ENCODE measurements at places on chromosomes 4 and X.

DNA sequence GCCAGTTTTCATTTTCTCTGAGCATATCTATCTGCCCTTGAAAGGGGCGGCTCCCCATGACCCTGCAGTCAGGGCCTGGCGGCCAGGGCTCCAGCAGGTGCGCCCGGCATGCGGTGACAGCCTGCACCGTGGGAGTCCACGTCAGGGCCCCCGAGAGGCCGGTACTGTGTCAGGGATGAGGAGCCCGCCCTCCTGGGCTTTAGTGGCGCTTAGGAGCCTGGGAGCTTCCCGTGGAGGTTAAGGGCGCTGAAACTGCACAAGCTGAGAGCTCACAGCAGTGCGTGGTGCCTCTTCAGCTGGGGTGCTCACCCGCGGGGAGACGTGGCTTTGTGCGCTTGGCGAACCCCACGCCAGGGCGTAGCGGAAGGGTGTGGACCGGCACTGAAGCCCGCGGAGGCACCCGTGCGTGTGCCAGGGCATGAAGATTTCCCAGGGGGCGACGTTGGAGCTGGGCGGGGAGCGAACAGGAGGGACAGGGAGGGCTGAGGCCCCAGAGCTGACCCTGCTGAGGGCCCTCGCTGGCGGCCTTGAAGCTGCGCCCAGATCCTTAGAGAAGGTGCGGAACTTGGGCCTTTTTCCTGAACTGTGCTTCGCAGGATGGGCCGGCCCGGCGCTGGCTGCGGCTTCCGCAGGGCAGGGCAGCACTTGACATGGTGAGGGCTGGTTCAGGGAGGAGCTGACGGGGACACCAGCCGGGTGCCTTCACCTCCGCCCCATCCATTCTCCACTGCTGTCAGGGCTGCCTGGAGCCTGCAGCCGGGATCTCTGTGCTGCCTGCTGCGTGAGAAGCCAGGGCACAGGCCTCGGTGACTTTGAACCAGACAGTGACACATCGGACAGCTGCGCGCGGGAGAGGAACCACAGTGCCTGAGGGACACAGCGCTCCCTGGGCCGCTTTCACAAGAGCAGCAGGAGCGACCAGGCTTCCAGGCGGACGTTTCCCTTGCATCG, 32.9 kb downstream of the HTT-AS start:
- DNase-seq: peak; percentile 14

- DNase-seq: no peak
Observed at GRCh38 chr4:45063696-45064095, 337.3 kb upstream of the GNPDA2 start.

DNA sequence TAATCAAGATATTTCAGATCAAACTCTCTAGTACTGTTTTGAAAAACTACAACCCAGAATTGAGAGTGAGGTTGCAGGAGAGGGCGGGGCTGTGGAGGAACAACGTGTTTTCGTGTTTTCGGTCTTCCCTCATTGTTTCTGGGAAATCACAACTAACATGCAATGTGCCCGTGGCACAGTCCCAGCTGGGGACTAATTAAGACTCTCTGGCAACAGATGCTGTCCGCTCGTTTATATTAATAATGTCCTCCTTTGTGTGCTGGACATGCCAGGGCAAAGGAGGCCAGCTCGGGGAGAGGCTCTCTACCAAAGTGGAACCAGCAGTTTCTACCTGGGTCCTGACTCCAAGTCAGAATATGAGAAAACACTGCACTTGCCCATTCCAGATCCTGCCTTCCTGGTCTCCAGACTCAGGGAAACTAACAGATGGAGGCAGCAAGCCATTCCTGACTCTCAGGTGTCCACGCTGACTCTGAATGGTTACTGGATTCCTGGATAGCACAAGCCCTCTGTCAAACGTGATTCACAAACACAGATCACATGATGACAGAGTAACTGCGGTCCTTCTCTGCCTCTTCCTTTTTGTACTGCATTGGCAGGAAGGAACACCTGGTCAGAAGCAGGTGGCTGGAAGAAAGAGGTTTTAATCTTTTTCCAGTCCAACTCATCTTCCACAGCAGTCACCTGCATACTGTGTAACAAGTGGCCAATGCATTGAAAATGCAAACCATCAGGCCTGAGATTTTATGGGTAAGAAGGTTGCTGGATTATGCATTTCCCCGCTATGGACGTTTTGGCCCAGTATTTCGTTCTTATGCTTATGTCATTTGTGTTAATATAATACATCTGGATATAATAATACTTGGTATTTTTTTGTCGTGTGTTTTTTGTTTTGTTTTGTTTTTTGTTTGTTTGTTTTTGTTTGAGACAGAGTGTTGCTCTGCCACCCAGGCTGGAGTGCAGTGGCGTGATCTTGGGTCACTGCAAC, 65.0 kb downstream of the COQ2 start:
- DNase-seq: no peak

DNA sequence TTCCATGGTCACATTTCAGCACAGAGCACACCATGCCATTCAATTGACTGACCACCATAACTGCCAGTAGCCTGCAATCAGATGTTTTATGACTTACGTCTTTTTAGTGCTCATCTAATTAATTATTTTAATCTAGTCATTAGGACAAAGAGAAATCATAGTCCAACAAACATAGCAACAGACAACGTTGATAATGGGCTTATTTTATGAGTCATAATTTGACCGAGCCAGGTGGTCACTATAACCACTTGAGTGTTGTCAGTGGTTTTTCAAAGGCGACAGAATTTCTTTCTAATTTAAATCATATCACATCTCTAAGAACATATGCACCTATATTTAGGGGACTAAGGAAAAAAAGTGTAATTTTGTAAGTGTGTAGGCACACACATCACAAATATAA, 1.9 kb downstream of the SEC24D start:
- DNase-seq: peak; percentile 17

DNA sequence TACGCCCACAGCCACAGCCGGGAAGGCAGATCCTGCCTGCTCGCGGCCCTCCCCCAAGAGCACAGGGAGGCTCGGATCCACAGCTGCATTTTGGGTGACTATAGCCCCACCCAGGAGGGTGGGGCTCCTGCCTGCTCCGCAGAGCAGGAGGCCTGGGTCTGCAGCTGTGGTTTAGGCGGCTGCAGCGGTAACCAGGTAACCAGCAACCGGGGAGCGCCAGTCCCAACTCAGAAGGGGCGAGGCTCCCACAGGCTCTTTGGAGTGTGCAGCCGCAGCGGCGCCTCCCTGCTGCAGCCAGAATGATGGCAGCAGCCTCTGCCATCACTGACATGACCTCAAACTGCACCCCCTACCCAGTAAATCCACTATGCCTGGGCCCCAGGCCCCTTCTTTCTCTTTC, 148.0 kb upstream of the F9 start:
- DNase-seq: no peak

- DNase-seq: no peak
Observed at GRCh38 chr4:134666640-134667039, 465.1 kb upstream of the PABPC4L start.

DNA sequence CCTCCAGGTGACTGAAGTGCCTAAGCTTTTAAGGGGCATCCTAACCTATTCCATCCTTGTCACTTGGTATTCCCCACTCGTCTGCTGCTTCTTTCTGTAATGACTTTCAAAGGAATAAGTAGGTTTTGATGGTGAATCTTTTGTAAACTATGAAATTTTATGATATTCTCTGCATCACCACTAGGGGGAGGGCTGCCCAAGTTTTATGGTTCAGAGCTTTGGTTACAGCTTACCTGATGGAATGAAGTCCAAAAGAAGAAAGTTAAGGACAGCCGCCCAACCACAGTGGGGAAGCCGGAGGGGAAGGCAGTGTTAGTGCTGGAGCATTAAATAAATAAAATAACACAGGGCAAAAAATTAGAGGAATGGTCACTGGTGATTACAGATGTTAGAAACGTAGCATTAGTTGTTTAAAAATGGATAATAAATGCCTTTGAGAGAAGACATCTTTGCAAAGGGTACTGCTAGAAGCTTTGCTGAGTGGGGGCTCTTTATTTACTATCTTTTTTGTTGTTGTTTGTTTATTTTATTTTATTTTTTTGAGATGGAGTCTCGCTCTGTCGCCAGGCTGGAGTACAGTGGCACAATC, 204.9 kb downstream of the GBA3 start:
- peak; percentile 44 for DNase-seq

DNA sequence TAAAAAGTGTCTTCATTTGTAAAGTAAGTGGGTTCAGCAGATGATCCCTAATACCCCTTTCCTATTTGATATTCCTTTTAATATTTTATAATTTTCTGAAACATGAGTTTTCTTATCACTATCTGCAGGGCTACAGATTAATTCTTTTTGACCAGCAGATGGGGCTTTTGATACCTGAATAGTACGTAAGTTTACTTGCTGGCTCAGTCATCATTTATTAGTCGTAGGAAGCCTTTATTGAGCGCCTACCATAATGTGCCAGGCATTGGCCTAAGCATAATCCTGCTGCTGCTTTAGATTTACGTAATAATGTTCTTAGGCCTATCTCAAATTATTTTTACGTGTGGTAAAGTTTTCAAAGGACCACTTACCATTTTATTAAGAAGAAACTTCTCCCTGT, 33.1 kb downstream of the OSTC start:
- DNase-seq: peak; percentile 56

- no peak for DNase-seq
Observed at GRCh38 chr4:84502955-84503373, 3.9 kb upstream of the NKX6-1 start.

GRCh38 chr4:113711883-113712662, 49.5 kb downstream of the CAMK2D start:
- DNase-seq: no peak

DNA sequence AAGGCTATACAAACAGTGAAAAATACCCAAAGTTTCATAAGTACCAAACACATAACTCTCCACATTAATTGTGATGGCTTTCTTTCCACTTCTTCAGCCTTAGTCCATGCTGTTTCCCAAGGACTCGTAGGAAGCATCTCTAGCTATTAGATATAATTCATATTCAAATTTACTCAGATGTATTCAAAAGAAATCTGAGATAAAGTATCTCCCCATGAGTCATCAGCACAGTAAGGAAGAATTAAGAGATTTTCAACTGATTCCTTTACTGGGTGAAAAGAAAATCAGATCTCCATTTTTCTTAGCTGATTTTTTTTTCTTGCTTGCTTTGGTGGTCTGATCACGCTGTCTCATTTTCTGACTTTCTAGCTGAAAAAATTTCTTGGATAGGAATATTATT, 71.7 kb downstream of the MID1 start:
- no peak for DNase-seq

GRCh38 chrX:26286836-26287235, 70.9 kb downstream of the MAGEB5 start:
- DNase-seq: no peak

DNA sequence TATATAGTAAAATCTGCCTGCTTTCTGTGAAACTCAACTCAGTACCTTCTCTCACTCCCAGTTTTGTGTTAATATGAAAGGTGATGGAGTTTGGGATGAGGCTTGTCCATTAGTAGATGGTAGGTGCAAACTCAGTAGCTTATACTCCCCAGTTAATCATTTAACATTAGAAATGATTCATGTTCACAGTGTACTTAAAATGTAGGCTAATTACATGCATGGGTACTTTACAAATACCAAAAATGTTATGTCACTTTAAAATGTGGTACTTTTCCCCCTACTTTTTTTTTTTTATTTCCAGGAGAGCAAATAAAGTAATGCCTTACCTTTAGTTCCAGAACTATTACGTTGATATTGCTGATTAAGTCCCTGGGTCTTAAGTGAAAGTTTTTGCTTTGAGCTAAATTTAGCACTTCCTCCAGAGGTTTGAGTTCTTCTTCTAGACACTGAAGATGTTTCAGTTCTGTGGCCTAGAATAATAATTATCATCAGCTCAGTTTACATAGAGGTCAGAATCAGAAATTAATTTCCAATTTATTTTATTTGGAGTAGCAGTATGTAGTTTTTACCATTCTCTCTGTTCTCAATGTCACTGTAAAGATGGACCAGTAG, 3.0 kb downstream of the IL2 start:
- no peak for DNase-seq

DNA sequence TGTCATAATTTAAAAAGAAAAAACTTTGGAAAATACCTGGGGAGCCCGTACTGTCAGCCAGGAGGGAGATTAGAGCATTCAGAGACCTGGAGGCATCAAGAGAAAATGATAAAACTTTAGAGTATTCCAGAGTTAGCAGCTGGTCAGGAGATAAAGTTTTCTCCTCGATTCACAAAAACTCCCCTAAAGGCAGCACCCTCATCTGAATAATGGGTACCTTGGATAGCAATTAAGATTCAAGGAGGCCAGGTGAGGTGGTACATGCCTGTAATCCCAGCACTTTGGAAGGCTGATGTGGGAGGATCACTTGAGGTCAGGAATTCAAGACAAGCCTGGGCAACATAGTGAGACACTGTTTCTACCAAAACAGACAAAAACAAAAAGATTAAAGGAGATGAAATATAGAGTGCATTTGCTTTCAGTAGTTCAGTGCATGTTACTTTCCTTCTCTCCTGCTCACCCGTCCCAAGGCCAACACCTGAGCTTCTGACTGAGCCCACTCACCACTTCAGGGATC, 18.6 kb upstream of the RAB40A start:
- DNase-seq: no peak

DNA sequence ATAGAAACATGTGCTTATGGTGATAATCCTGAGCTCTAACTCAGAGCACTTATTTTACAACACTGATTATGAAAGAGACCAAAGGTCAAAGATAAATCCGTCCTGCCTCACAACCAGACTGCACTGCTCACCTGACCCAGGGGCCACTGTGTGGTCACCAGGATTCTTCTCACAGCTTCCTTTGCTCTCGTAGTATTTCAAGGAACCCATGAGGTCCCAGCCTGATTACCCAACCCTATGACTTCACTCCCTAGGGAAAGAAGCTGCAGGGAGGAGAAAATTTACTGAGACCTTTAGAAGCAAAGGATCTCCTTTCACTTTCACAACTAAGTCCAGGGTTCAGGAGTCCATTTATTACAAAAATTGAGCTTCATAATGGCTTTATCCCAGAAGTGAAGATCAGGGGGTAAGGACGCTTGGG, 9.6 kb downstream of the SLC25A5 start:
- DNase-seq: peak; percentile 22

- DNase-seq: peak; percentile 0
Observed at GRCh38 chrX:133380711-133381619, 34.3 kb downstream of the GPC4 start.

DNA sequence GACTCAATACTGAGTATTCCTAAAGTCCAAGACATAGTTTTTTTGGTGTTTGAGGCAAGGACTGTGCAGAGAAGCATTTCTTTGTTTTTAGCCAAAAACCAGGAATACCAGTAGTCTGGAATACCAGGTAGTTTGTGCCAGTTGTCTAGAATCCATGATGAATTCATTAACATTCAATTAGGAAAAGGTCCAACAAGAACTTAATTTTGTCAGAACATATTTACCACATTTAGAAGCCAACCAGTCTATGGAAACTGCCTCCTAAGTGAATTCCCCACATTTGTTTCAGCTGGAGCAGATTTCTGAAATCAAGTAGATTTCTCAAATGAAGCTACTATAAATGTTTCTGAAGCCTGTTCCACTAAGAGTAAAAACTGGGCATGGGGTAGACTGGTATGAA, 1584.8 kb upstream of the ADGRL3 start:
- DNase-seq: no peak

DNA sequence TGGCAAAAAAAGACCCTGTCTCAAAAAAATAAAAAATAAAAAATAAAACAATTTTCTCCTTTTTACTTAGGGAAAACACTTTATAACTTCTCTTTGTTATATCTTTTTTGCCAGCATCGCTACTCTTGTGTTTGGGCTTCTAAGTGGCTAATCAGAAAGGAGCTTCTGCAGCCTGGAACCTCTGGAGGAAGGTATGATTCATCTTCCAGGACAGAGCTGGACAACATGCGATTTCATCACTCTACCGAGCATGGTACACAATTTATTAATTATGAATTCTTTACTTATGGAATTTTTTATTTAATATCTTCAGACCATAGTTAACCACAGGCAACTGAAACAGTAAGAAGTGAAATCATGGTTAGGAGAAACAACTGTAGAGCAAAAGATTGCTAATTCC, 1254.3 kb upstream of the AGA start:
- DNase-seq: no peak

- peak; percentile 13 for DNase-seq
Observed at GRCh38 chr4:148060264-148061140, 328.6 kb downstream of the ARHGAP10 start.

Measured in NCI-H82 (cell line).